ENCODE measurements at places on chromosomes 5 and 9.

DNA sequence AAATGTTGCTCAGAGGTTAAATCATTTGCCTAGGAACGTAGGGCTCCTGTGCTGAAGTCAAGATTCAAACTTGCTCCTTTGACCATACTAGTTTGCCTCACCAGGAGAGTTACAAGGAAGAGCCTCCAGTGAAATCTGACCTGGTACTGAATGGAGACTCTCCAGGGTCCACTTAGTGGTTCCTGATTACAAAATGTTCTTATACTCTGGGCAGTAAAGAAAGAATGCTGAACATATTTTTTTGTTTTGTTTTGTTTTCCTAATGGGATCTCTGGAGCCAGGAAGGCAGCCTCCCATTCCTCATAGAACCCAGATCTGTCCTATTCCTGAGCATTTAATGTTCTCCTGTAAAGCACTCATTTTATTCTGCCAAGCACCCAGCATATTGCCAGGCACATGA, 256.5 kb upstream of the CLINT1 start:
- no peak for DNase-seq

DNA sequence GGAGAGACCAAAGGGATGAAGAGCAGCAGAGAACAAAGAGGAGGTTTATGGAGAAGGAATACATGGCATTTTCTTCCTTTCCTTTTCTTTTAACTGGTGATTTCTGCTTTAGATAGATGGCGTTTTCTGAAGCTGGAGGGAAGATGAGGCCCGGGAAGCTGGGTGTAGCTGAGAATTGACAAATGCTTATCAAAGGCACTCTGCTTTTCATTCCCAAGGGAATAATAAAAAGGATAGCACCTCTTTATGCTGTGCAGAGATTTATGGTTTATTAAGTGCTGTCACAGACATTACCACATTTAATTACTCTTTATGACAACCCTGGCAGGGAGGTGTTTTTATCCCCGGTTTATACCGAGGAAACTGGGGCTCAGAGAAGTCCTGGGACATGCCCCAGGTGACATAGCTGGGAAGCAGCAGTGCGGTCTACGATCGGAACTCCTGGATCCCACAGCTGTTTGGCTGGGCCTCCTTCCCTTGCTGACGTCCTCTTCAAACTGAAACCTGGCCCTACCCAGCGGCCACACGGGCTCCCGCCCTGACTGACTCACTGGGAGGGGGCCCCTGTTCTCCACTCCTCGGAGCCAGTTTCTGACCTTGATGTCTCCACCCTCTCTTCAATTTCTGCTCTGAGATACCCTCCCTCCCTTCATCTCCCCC, 8.2 kb upstream of the EPB41L4B start:
- DNase-seq: no peak

DNA sequence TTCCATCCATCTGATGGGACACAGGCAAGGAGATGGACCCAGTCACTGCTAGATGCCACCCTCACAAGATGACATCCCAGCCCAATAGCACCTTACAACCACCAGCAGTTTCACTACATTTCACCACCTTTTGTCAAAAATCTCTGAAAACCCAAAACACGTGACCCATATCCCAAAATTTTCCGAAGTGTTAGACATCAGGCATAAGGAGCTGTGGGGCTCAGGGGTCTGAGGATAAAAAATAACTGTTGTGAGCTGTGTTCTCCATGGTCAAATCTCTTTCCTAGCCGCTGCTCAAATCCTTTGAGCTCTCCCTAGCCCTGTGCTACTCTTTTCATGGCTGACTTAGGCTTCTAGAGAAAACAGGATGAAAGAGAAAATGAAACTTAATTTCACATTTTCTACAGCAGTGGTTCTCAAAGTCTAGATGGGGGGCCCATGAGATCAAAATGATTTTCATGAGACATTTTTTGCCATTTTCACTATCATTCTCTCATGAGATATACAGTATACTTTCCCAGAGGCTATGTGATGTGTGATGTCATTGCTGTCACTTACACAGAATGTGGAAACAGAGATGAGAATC, 40.7 kb downstream of the TIMD4 start:
- no peak for DNase-seq

GRCh38 chr9:124693403-124693802, 77.7 kb downstream of the NR6A1 start:
- no peak for DNase-seq

GRCh38 chr5:118551716-118552115, 436.6 kb downstream of the DTWD2 start:
- no peak for DNase-seq

- no peak for DNase-seq
These were observed 69.8 kb downstream of the CNTLN start for GRCh38 chr9:17204611-17205152.

- DNase-seq: no peak
These were observed 56.7 kb downstream of the HSPA4 start for GRCh38 chr5:133108481-133108921.

DNA sequence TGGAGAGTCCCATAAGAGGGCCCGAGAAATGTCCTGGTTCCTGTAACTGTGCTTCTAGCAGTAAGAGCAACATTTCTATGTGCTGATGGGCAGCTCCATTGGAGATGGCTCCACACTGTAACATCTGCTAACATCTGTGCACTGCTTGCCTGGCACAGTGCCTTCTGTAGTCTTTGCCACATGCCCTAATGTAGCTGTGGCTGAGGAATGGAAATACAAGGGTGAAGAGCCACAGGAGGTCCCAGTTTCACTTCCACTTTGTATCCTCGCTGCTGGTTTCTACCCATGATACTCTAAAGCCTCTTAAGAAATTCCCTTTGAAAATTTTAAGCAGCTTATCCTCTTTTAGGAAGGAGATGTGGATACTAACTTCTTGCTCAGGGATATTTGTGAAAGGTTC, 97.4 kb downstream of the HOMER1 start:
- DNase-seq: no peak

- no peak for DNase-seq
These were observed 43.4 kb upstream of the FANCC start for GRCh38 chr9:95360866-95361265.

- DNase-seq: no peak
These were observed 3.5 kb downstream of the PANK3 start for GRCh38 chr5:168575391-168576372.

- no peak for DNase-seq
These were observed 60.5 kb downstream of the PCSK5 start for GRCh38 chr9:75950998-75951397.

- DNase-seq: no peak
These were observed 46.6 kb downstream of the ARHGAP26 start for GRCh38 chr5:142816531-142817430.

GRCh38 chr9:89422151-89422975, 75.5 kb downstream of the SEMA4D start:
- peak; percentile 41 for DNase-seq
